ENCODE measurements at places on chromosomes 1 and 21. TPM values are rescaled to one million over a fixed set of nuclear protein-coding genes. Genes with fewer than 3 reads are reported as not detected.

CXADR gene
- total RNA-seq, result 60.5 TPM

DNA sequence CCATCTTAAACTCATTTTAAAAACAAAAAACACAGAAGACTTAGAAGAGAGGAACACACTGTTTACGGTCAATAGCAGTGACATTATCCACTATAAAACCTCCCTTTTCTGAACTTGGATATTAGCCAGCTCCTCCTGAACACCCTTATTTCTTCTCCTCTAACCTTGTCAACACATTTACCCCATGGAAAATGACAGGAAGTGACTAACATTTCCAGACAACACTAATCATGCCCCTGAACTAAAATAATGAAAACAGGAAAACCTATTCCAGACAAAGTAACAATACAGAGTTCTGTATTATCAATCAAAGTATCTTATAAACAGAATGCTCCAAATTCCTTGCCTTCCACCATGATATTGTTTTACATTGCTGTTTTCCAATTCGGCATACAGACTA lies 45.3 kb downstream of the PALMD start:
- H3K27me3 ChIP-seq, result peaks cover 15% of the 10 kb centered on the region
- no peak overlapping the region for H3K27ac ChIP-seq
- no peak for DNase-seq
- H3K4me3 ChIP-seq, result no peak overlapping the region

GRCh38 chr1:151485685-151486255 lies 25.4 kb upstream of the CGN start:
- DNase-seq, result peak; percentile 79
- no peaks in the 10 kb centered on the region for H3K4me1 ChIP-seq
- no peaks in the 10 kb centered on the region for H3K36me3 ChIP-seq
- no peak overlapping the region for H3K27ac ChIP-seq
- H3K4me3 ChIP-seq, result no peak overlapping the region

DNA sequence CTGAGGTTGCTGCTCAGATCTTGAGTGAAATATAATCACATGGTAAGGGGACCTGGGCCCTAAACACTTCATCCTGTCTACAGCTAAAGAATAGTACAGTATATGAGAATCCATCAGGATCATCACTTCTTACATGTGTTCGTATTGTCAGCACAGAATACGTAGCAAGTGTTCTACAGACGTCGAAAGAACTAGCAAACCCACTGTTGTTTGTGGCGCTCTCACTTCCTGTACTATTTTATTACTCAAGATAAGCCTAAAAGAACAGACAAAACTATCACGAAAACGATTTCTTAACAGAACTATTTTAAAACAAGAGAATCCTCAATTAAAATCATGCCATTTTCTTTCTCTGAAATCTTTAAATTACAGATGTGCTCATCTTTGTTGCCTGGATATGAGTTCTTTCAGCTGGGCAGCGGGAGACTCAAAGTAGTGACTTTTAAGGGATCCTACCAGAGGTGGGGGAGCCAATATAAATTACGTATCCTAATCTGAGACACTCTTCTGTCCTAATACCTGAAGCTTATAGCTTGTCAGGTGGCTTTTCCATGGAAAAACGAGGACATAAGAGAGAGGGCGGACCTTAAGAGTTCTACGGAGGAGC lies 724 bp downstream of the ST7L start:
- peak overlapping the region; percentile 98 for H3K4me3 ChIP-seq
- no peaks in the 10 kb centered on the region for H3K27me3 ChIP-seq
- H3K27ac ChIP-seq, result no peak overlapping the region
- peaks cover 30% of the 10 kb centered on the region for H3K36me3 ChIP-seq
- H3K4me1 ChIP-seq, result no peaks in the 10 kb centered on the region
- no peak for DNase-seq

DNA sequence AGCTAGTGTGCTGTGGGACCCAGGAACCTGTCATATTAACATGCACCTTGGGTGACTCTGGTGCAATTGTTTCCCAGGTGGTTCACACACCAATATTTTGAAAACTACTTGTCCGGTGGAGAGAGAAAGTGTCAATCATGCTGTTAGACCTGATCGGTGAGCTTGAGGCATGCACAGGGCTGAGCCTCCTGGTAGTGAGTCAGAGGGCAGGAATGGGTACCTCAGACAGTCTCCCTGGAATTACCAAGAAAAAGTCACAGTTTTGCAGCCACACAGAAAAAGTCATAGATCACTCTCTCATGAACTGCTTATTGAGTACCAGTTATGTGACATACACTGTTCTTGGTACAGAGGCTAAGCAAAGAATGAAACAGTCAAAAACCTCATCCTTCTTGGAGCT lies 140.1 kb upstream of the NFIA start:
- no peak overlapping the region for H3K27ac ChIP-seq
- no peak for DNase-seq
- H3K27me3 ChIP-seq, result no peaks in the 10 kb centered on the region
- peaks cover 6% of the 10 kb centered on the region for H3K4me1 ChIP-seq
- no peaks in the 10 kb centered on the region for H3K36me3 ChIP-seq

All from endodermal cell (in vitro differentiated cells).